Activated gamma-delta T cell treated with anti-CD3 and anti-CD28 coated beads, Interleukin-2, amount 50 U/mL, for 16 hours (primary cell): ENCODE measurements at places on chromosomes 12 and 14.

GRCh38 chr12:58090685-58091084, 149.3 kb downstream of the ATP23 start:
- no peak for DNase-seq

GRCh38 chr12:64735442-64735841, 23.8 kb downstream of the GNS start:
- DNase-seq = no peak

DNA sequence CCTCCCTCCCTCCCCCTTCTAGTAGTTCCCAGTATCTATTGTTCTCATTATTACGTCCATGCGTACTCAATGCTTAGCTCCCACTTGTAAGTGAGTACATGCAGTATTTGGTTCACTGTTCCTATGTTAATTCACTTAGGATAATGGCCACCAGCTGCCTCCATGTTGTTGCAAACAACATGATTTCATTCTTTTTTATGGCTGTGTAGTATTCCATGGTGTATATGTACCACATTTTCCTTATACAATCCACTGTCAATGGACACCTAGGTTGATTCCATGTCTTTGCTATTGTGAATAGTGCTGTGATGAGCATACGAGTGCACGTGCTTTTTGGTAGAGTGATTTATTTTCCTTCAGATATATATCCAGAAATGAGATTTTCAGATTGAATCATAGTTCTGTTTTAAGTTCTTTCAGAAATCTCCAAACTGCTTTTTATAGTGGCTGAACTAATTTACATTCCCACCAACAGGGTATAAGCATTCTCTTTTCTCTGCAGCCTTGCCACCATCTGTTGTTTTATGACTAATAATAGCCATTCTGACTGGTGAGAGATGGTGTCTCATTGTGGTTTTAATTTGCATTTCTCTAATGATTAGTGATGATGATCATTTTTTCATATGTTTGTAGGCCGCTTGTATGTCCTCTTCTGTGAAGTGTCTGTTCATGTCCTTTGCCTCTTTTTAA, 17.9 kb upstream of the CLEC7A start:
- DNase-seq = no peak

GRCh38 chr14:61437381-61437780, 116.0 kb downstream of the PRKCH start:
- no peak for DNase-seq

- no peak for DNase-seq
These were observed 183.7 kb upstream of the TMEM132C start for GRCh38 chr12:128083132-128083729.

GRCh38 chr14:59582161-59582560, 5.5 kb upstream of the CCDC175 start:
- no peak for DNase-seq

- no peak for DNase-seq
These were observed 212.6 kb downstream of the PTPRO start for GRCh38 chr12:15534874-15535273.

GRCh38 chr12:52659395-52659794, 7.4 kb upstream of the KRT2 start:
- DNase-seq = no peak

DNA sequence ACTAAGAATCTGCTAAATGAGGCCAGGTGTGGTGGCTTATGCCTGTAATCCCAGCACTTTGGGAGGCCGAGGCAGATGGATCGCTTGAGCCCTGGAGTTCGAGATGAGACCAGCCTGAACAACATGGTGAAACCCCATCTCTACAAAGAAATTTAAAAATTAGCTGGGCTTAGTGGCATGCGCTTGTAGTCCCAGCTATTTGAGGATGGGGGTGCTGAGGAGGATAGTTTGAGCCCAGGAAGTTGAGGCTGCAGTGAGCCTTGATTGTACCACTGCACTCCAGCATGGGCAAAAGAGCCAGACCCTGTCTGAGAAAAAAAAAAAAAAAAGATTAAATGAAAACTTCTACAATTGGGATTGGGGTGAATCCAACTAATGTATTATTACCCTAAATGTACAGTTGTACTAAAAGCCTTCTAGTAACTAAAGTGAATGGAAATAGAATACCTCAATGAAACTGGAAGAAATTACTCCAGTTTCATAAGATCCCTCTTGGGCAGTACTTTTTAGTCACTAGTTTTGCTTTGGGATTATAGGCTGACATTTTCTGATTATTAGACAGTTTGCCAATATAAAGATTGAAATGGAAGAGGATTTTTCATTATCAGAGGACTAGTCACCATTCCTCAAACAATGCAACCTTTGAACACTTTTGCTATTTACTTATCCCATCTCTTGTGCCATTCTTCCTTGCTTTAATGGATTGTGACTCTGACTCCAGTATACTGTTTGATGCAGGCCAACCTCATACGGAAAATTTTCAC, 14.3 kb downstream of the COCH start:
- no peak for DNase-seq

DNA sequence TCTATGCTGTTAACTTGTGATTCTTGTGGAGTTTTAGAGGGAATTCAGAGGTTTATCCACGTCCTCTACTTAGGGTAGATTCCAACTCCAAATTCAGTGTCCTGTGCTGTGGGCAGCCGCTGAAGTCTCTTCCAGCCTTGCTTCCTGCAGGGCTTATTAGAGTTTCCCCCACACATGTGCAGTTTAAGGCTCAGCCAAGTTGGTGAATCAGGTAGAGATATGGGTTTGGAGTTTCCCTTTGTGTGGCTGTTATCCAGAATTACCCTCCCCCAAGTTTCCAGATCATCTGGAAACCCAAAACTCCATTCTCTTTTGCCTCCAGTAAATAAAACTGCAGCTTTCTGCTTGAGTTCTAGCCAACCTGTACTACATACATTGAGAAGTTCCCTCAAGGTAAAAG, 853.7 kb downstream of the GALC start:
- DNase-seq = no peak

DNA sequence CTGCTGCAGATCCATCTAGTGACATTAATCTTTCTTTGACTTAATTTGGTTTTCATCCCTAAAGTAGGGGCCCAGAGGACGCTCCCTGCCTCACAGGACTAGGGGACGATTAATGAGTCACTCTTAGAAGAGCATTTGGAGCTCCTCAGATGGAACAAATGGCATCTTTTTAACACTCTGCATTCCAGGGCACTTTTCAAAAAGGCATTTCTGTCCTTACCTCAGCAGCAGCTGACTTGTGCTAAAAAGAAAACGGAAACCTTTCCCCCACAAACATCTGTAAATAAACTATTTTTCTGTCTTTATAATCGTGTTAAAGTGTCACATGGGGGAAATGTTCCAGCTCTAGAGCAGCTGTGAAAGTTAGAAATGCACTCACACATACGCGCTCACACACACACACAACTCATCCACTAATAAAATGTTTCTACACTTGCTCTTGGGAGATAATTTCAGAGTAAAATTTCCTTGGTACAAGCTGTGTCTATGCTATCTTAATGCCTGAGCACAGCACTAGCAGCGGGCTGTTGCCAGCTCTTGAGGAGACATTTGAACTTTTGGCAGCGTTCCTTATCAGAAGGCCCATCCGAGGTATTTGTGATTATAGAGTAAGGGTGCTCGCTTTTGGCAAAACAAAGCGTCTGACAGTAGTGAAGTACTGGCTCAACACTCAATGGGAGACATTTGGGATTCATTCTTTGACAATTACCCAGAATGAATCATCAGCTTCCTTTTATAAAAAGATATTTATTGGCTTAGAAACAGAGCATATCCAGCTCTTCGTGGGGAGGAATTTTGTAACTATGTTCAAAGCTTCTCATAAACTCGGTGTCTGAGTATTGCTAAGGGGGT, 141.3 kb downstream of the PLXNC1 start:
- DNase-seq = no peak

- no peak for DNase-seq
These were observed 32.8 kb upstream of the DEGS2 start for GRCh38 chr14:100192250-100192671.

DNA sequence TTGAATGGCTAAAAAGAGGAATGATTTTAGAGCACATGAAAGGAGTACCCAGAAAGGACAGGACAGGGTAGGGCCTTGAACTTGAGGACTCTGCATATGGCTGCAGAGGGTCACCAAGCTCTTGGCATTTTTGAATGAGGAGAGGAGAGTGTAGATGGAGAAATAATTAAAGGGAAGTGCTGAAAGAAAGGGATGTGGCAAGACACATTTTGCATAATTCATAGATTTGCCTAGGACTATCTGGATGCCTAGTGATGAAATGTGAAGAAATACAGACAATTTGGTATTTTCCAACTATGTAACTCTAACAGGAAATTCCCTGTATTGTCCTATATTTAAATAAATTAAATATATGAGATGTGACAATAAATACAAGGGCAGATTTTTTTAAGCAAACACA, 27.5 kb upstream of the MDM1 start:
- no peak for DNase-seq

GRCh38 chr14:76232800-76233199, 81.1 kb downstream of the GPATCH2L start:
- DNase-seq = no peak

DNA sequence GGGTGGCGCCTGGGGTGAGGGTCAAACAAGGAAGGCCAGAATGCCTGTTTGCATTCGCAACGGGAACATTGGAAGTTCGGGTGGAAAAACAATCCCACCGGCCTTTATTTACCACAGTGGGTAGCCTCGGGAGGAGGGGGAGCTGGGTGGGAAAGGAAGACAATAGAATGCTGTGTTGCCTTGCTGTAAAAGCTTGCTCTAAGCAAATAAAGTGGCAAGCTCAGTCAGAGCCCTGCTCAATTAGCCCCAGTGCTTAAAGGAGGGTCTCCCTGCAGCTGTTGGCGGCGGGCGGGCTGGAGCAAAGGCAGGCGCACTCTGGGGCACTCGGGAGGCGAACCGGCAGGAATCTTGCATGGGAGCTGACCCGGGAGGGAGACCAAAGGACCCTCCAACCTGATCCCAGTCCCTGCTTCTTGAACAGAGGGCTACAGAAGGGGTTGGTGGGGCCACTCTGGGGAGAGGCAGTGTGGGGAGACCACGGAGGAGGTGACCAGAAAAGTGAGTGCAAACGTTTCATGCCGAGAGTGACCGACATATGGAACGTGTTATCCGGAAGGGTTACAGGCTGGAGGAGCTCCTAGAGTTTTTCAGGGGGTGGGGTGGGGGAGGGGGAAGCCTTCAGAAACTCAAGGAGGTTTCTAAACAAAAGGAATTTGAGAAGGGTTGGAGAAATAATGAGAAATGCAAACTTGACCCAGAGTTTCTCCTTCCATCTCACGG, 48.5 kb downstream of the NTF3 start:
- no peak for DNase-seq

DNA sequence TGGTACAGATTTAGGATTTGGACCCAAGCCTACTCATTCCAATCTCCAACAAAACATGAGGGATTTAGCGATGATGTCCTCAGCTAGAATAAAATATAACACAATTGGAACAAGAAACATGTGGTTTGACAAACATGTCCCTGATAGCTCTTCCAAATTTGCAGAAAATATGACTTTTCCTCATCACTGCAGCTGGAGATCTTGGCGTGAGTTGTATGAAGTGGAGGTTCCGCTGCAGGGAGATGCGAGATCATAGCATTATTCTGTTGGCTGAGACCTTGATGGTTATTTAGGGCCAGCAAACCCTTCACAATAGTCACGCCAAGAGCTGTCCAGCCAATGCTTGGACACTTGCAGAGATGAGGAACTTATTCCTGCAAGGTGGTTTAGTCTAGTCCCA, 413.4 kb upstream of the TBX3 start:
- DNase-seq = no peak

DNA sequence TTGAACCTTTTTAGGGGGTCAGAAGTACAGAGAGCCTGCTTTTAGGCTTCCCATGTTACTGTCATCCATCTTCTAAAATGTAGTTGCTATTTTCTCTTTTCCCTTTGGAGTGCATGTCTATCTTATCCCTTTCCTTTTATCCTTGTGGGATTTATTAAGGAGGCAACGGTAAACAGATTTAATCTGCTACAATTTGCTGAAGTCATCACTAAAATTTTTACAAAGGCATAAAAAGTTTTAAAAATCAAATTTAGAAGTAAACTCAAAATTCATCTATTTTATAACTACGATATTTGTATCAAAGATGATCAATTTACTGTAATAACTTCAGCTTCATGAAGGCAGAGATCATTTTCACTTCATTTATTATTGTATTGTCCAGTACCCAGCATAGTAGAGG, 118.7 kb downstream of the RPS6KA5 start:
- no peak for DNase-seq

DNA sequence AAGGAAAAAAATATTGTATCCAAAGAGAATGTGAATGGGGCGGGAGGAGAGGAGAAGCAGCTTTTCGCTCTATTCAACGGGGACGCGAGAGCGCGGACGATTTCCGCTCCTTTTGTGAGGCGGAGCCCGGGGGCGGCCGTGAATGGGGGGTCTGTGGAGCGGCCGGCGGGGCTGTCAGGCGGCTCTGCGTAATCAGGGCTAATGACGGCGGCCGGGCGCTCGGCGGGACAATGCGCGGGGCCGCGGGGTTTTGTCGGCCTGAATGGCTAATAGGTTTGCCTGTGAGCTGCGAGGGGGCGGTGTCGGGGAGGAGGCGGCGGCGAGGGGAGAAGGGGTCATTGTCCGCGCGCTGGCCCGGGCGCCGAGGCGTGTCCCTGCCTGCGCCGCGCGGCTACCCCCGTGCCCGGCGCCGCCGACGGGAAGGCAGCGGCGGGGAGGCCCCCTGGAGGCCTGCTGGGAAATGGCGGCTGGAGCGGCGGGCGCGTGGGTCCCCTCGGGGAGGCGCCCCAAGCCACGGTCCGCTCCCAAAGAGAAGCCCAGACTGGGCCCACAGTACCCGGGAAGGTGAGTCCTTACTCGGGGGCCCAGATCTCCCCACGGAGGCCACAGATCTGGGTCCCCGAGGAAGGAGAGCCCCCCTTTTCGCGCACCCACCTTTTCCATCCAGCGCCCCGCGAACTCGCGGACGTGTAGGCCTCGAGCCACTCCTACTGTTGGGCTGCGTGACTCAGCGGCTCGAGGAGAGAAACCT, 6.0 kb downstream of the SIX6 start:
- no peak for DNase-seq

- DNase-seq = no peak
These were observed 505.1 kb upstream of the TMEM132C start for GRCh38 chr12:127761880-127762279.

DNA sequence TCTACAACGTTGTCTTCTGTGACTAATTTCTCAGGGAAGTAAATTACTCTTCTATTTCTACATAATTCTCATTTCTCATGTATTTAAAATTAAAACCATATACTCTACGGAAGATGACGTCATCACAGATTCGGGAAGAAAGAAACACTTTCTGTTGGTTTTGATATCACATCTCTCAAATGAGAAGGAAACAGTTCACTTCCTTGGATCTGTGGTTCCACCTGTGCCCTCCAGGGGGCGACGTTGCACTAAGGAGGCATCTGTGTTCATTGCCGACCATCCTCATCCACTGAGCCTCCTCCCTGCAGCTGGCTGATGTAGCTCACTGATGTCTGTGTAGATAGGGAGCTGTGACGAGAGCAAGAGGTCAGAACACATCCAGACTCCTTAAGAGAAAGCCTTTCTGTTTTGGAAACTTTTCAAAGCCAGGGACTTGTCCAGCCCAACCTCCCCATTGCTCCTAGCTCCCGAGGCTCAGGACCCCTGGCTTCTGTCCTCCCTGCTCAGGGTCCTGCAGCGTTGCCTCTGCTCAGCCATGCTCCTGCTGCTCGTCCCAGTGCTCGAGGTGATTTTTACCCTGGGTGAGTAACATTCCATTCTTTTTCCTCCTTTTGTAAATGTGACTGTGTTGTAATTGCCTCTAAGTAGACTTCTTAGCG, 172.7 kb upstream of the OR4E1 start:
- peak; percentile 28 for DNase-seq
